ENCODE measurements at places on chromosomes 6 and 20.

DNA sequence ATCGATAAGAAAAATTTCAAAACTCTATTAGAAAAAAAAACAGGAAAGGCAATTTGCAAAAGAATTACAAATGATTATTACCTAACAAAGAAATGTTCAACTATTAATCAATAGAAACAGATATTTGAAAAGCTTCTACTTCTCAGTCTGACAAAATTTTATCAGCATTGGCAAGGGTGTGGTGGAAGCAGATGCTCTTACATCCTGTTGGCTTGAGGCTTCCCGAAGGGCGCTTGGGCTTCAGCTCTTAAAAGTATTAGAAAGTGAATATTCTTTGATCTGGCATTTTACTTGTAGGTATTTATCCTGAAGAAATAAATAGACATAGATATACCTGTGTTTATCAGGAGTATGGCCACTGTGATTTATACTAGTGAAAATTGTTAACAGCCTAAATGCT lies 38.7 kb downstream of the SLC35D3 start:
- no peak for DNase-seq

- DNase-seq, result no peak
Observed at GRCh38 chr6:157731221-157731620, 91.8 kb upstream of the SNX9 start.

- no peak for DNase-seq
Observed at GRCh38 chr6:128032042-128032441, 131.2 kb upstream of the THEMIS start.

GRCh38 chr20:676315-676937 lies 824 bp upstream of the SCRT2 start:
- DNase-seq, result no peak

- DNase-seq, result peak; percentile 66
Observed at GRCh38 chr20:651713-652614, 1.0 kb downstream of the SRXN1 start.

GRCh38 chr20:58436868-58437645 lies 48.0 kb downstream of the VAPB start:
- DNase-seq, result no peak

DNA sequence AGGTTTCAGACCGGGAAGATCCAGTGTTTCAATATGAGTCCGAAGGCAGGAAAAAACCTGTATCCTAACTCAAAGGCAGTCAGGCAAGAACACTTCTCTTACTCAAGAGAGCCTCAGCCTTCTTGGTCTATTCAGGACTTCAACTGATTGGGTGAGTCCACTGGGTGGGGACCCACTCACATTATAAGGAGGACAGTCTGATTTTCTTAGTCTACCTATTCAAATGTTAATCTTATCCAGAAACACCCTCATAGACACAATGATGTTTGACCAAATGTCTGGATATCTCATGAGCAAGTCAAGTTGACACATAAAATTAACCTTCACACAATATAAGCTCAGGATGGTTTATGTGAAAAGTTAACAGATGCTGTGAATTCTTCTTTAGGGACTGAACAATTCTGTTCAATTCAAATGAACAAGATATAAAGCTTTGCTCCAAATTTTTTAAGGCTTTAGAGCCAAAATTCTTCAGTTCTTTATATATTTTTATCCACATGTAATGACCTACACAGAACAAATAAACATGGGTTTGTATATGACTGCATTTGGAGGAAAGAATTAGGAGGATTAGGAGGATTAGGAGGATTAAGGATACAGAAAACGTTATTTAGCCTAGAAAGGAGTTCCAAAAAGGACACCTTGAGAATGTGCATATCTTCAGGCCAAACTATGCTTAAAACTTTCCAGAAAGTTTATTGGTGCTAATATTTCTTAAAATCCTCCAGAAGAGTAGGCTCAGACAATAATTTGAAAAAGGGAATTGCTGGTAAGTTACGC lies 35.3 kb upstream of the LAMA2 start:
- DNase-seq, result no peak

DNA sequence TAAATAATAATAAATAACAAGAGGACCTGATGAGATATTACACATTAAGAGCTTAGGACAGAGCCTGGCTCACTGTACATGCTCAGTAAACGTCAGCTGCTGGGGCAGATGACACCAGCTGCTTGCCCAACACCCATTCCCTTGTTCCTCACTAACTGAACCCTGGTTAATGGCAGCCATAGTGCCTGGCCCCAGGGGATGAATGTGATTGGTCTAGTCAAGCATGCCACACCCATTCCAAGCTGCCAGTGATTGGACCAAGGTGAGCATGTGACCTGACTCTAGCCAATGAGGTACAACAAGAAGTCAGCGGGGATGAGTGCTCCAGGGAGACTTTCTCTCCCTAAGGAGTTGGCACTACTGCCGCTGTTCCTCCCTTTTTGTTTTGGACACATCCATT lies 85.1 kb upstream of the PTPN1 start:
- DNase-seq, result no peak

- no peak for DNase-seq
Observed at GRCh38 chr6:73348550-73349204, 5.4 kb downstream of the DPPA5 start.

DNA sequence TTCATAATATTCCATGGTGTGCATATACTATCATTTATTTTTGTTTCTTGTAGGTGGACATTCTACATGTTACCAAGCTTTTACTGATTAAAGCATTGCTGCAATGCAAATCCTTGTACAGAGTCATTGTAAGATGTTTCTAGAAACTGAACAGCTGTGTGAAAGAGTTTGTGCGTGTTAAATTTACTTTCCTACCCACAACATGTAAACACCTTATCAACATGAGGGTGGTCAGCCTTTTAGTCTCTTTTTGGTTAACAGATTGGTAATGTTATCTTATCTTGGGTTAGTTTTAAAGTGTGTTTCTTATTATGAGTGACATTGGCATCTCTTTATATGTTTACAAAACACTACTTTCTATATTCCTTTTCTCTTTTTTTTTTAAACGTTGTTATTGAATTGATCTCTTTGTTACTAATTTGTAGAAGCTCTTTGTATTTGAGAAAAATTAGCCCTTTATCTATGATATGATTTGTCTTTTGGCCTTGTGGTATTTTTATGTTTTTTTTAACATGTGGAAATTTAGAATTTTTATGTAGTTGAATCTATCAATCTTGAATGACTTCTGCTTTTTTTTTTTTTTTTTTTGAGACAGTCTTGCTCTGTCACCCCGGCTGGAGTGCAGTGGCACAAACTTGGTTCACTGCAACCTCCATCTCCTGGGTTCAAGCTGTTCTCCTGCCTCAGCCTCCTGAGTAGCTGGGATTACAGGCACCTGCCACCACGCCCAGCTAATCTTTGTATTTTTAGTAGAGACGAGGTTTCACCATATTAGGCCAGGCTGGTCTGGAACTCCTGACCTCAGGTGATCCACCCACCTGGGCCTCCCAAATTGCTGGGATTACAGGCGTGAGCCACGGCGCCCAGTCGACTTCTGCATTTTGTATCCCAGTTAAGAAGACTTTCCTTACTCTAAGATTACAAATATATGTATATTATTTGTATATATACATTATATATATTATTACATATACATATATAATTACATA lies 112.1 kb downstream of the TCP11 start:
- no peak for DNase-seq
